ENCODE measurements at places on chromosomes 4 and X.

- no peaks in the 10 kb centered on the region for H3K27me3 ChIP-seq
- H3K27ac ChIP-seq, result no peak overlapping the region
- no peaks in the 10 kb centered on the region for H3K4me1 ChIP-seq
Observed at GRCh38 chrX:12814420-12814819, 23.2 kb downstream of the PRPS2 start.

- H3K4me3 ChIP-seq, result no peak overlapping the region
- H3K4me1 ChIP-seq, result no peaks in the 10 kb centered on the region
- no peak overlapping the region for H3K27ac ChIP-seq
- no peaks in the 10 kb centered on the region for H3K27me3 ChIP-seq
- DNase-seq, result no peak
Observed at GRCh38 chr4:94961420-94961819, 203.7 kb downstream of the BMPR1B start.

DNA sequence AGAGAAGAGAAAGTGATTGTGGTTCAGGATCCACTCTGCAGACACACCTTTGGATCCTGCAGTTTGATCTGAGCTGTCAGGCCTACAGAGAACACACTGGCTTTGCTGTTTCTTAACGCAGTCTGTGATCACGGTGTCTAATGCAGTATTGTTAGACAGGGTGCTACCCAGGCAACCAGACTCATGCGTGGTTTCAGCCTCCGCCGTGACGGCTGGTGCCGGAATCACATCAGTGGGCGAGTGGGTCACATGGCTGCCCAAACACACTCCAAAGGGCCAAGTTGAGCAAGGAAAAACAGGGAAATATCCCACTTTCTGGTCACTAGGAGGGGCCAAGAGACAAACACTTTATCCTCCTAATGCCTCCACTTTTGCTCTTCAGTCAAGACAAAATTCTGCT, 27.5 kb downstream of the CCDC149 start:
- no peak for DNase-seq
- no peaks in the 10 kb centered on the region for H3K36me3 ChIP-seq
- H3K27me3 ChIP-seq, result no peaks in the 10 kb centered on the region

DNA sequence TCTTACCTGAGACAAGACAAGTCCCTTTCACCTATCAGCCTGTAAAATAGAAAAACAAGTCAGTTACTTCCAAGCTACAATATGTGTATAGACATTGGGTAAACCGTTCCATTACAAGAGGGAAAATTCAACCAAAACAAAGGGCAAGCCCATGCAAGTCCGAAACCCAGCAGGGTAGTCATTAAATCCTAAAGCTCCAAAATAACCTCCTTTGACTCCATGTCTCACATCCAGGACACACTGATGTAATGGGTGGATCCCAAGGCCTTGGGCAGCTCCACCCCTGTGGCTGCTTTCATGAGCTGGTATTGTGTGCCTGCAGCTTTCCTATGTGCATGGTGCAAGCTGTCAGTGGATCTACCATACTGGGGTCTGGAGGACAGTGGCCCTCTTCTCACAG, 14.7 kb upstream of the FAM47B start:
- DNase-seq, result no peak
- no peak overlapping the region for H3K27ac ChIP-seq
- no peak overlapping the region for H3K4me3 ChIP-seq

- H3K27ac ChIP-seq, result no peak overlapping the region
- H3K36me3 ChIP-seq, result peaks cover 57% of the 10 kb centered on the region
Observed at GRCh38 chrX:20128670-20129069, 12.0 kb upstream of the MAP7D2 start.

Data from Karpas-422 (cell line).